Neural progenitor cell (in vitro differentiated cells): ENCODE measurements at places on chromosomes 16 and 17. TPM values are rescaled to one million over a fixed set of nuclear protein-coding genes. Genes with fewer than 3 reads are reported as not detected.

Gene CBFA2T3
- 0.15 and 0.22 TPM in 2 replicates for total RNA-seq

Gene HOXB4
- total RNA-seq = not detected in 2 replicates

Gene TNFRSF13B
- total RNA-seq = not detected in 2 replicates

DNA sequence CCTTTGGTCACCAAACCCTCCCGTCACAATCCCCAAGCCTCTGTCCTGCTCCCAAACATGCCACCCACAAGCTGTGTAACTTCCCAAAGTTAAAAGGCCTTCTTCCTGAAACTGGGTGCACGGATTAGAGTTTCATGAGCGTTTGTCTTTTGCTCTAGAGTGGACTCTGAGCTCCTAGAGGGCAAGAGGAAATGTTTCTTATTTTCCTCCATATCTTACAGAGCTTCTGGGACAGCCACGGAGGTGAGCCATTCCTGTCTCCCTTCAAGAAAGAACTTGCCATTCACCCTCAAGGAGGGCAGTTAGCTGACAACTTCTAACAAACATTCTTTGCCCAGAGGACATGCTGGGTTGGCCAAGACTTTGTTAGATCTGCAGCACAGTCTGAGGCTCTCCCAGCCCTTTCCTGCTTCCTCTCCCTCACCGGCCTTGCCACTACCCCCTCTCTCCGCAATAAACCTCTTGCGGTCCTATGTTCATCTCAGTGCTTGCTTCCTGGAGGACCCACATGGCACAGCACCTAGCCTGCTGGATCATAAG lies 2.6 kb upstream of the MYCBPAP start:
- no peaks in the 10 kb centered on the region for H3K36me3 ChIP-seq
- H3K4me1 ChIP-seq = peaks cover 8% of the 10 kb centered on the region
- no peak overlapping the region for H3K27ac ChIP-seq
- no peaks in the 10 kb centered on the region for H3K27me3 ChIP-seq

DNA sequence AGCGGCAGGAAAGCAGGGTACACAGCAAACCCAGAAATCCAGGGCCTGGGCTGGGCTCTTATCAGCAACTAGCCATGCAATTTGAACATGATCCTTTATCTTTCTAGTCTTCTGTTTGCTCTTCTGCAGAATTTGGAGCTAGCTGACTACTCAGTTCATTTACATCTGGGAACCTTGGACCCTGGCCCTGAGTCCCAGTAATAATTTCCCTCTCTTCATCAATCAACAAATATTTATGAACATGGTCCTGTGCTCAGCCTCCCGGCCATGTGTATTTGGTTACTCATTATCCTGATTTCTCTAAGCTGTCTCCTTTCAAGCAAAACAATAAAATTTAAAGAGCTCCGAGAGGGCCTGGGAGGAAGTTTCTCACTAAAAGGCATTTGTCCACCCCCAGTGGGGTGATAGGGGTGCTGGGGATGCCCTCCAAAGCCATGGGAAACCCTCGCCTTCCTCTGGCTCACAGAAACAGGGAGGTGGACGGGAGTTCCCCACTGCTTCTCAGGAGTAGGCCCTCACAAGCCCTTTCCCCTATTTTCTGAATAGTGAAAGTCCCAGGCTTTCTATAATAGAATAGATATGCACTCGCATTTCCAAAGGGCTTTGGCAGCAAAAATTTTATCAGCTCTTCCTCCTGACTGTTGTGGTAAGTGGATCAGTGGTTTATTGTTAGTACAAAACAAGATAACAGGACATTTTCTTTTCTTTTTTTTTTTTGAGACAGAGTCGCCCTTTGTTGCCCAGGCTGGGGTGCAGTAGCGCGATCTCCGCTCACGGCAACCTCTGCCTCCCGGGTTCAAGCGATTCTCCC lies 6.9 kb upstream of the WDR59 start:
- H3K4me3 ChIP-seq = no peak overlapping the region
- peak overlapping the region; percentile 59 for H3K27ac ChIP-seq
- H3K27me3 ChIP-seq = no peaks in the 10 kb centered on the region
- H3K36me3 ChIP-seq = no peaks in the 10 kb centered on the region

Gene C17orf78
- total RNA-seq = not detected in 2 replicates

Gene WNT3
- total RNA-seq = 1.1 and 1.7 TPM in 2 replicates

Gene HCRT
- not detected in 2 replicates for total RNA-seq

DNA sequence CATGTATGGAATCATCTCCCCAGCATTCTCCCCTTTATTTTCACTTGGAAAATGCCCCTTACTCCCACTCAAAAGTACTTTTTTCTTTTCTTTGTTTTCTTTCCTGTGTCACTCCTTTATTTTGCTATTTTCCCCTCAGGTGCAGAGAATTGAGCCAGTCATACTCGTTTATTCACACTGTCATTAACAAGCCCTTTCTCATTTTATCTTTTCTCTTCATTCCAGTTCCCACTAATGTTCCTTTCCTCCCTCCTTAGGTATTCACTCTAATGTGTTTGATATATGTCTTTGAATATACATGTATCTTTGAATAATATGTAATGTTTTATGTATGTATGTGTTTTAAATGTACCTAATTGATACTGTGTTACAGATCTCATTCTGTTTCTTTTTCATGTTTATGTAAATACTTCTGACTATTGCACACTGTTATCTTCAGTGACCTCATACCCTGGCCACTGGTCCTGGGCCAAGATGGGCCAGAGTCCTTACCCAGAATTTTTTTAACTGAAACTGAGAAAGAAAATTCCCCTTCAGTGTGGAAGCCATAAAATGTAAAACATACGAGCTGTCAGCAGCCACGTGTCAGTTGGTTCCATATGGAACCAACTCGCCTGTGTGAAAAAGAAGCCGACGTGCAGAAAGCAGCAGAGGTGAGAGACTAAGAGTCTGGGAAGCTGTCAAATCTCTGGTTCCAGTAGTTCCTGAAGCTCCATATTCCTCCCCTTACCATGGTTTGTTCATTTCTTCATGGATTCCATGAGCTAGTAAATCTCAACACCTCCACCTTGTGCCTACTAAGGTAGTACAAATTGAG lies 5.8 kb downstream of the SRR start:
- no peaks in the 10 kb centered on the region for H3K36me3 ChIP-seq
- no peak overlapping the region for H3K4me3 ChIP-seq
- no peaks in the 10 kb centered on the region for H3K27me3 ChIP-seq
- H3K27ac ChIP-seq = no peak overlapping the region

DNA sequence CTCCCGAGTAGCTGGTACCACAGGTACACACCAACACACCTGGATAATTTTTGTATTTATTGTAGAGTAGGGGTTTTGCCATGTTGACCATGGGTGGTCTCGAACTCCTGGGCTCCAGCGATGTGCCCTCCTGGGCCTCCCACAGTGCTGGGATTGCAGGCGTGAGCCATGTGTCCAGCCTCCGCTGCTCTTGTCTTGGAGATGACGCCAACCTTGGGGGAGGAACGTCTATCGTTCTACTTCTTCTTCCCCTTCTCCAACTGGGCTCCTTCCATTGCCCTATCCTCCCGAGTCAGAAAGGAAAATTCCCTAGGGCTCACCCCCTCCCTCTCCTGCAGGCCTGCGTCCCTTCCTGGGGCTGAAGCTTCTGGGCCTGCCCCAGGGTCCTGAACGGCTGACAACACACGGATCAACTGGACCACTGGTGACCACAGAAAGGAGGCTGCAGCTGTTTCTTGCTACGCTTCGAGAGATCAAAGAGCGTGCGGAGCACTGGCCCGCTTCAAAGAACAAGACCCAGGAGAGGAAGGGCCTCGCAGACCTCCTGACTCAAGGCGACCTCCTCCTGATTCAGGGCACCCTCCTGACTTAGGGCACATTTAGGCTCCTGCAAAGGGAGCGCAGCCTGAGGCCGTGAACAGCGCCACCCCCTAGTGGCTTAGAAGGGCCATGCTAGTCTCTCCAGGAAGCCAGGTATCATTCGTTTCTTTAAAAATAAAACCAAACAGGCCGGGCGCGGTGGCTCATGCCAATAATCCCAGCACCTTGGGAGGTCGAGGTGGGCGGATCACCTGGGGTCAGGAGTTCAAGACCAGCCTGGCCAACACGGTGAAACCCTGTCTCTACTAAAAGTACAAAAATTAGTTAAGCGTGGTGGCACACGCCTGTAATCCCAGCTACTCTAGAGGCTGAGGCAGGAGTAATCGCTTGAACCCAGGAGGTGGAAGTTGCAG lies 48.5 kb upstream of the HELZ start:
- no peaks in the 10 kb centered on the region for H3K36me3 ChIP-seq
- DNase-seq = peak; percentile 75
- H3K4me1 ChIP-seq = no peaks in the 10 kb centered on the region
- H3K27me3 ChIP-seq = no peaks in the 10 kb centered on the region

DNA sequence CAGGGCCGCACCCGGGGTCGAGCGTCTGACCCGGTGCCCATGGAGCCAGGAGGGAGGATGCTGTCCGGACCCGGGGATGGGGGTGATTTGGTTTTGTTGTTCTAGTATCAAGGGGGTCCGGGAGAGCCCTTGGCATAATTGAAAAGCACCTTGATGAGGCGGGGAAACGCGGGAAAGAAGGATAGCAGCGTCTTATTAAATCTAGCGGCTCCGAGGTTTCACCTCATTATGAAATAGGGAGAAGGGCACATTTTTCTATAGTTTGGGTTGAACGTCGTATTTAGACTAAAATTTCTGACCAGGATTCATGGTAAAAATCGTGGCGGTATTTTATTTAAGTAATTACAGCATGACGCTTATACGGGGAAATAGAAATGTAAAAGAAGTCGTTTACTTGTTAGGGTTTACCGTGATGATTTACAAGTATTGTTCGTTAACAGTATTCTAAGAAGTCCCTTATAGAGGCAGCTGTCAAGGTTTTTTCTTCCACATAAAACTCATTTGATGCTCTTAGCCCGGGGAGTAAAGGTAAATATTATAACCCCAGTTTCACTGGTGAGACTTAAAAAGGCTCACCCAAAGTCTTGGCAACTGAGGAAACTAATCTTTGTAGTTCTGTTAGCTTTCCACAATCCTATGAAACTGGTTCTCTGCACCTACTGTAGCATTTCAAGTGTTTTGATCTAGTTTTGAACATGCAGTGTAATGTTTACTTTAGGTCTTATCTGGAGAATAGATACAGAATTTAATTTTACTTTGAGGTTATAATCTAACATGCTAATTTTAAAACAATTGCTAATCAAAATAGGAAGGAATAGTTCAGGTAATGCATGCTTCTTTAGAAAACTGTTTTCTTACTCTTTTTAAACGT lies 756 bp downstream of the LUC7L3 start:
- no peak for DNase-seq
- H3K4me1 ChIP-seq = peaks cover 23% of the 10 kb centered on the region
- H3K27me3 ChIP-seq = no peaks in the 10 kb centered on the region
- H3K4me3 ChIP-seq = peak overlapping the region; percentile 88
- H3K36me3 ChIP-seq = peaks cover 2% of the 10 kb centered on the region
- H3K27ac ChIP-seq = peak overlapping the region; percentile 99

- H3K27ac ChIP-seq = no peak overlapping the region
- H3K27me3 ChIP-seq = no peaks in the 10 kb centered on the region
- H3K4me3 ChIP-seq = no peak overlapping the region
- peak; percentile 15 for DNase-seq
- no peaks in the 10 kb centered on the region for H3K36me3 ChIP-seq
These were observed 35.3 kb upstream of the YPEL2 start for GRCh38 chr17:59296190-59296589.

Gene ANKRD13B
- 2.8 and 24.0 TPM in 2 replicates for total RNA-seq

- H3K36me3 ChIP-seq = no peaks in the 10 kb centered on the region
- H3K27me3 ChIP-seq = peaks cover 76% of the 10 kb centered on the region
- DNase-seq = peak; percentile 41
- no peak overlapping the region for H3K27ac ChIP-seq
- H3K4me1 ChIP-seq = peaks cover 31% of the 10 kb centered on the region
These were observed 1.3 kb downstream of the SLC16A11 start for GRCh38 chr17:7042501-7043181.

- H3K36me3 ChIP-seq = no peaks in the 10 kb centered on the region
- no peaks in the 10 kb centered on the region for H3K4me1 ChIP-seq
- H3K27ac ChIP-seq = no peak overlapping the region
- H3K27me3 ChIP-seq = peaks cover 27% of the 10 kb centered on the region
- DNase-seq = peak; percentile 90
- H3K4me3 ChIP-seq = no peak overlapping the region
These were observed 5.7 kb upstream of the SPNS2 start for GRCh38 chr17:4492721-4493561.

- H3K27ac ChIP-seq = no peak overlapping the region
- H3K36me3 ChIP-seq = no peaks in the 10 kb centered on the region
- no peaks in the 10 kb centered on the region for H3K4me1 ChIP-seq
- no peak for DNase-seq
These were observed 25.8 kb downstream of the CASKIN2 start for GRCh38 chr17:75489511-75489955.

DNA sequence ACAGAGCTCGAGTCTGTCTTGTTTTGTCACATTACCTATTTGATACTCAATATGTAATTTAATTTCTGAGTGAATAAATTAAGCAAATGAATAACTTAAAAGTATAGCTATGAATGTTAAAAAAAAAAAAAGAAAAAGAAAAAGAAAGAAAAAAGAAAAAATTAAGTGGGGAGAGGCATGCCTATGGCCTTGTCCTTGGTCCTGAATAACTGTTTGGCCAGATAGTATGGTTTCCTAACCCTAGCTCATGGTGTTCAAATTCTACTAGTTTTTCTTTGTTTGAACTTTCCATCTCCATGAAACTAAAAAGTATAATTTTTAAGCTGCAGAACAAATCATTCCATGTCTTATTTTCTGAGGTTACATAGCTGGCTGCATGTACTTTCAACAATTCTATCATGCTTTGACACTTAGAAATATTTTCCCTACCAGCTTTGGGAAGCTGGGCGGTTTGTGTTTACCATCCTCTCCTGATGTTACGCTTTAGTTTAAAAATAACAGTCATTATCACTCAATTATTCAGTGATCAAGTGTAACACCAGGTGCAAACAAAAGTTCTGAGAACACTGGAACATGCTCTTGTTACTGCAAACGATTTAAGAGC lies 31.8 kb downstream of the TOX3 start:
- peak overlapping the region; percentile 0 for H3K27ac ChIP-seq
- H3K27me3 ChIP-seq = no peaks in the 10 kb centered on the region
- peaks cover 32% of the 10 kb centered on the region for H3K4me1 ChIP-seq
- peaks cover 17% of the 10 kb centered on the region for H3K36me3 ChIP-seq
- no peak overlapping the region for H3K4me3 ChIP-seq

GRCh38 chr17:50147841-50148225 lies 2.6 kb downstream of the PPP1R9B start:
- H3K36me3 ChIP-seq = no peaks in the 10 kb centered on the region
- H3K4me1 ChIP-seq = peaks cover 34% of the 10 kb centered on the region
- DNase-seq = no peak
- H3K27ac ChIP-seq = no peak overlapping the region
- H3K27me3 ChIP-seq = peaks cover 13% of the 10 kb centered on the region

- no peaks in the 10 kb centered on the region for H3K36me3 ChIP-seq
- DNase-seq = no peak
- no peaks in the 10 kb centered on the region for H3K4me1 ChIP-seq
- H3K27ac ChIP-seq = no peak overlapping the region
These were observed 6.7 kb downstream of the ARL16 start for GRCh38 chr17:81676906-81677305.
